Cerebellar nuclear complex (tissue), 1 donor: ENCODE measurements at places on chromosomes 4 and X.

DNA sequence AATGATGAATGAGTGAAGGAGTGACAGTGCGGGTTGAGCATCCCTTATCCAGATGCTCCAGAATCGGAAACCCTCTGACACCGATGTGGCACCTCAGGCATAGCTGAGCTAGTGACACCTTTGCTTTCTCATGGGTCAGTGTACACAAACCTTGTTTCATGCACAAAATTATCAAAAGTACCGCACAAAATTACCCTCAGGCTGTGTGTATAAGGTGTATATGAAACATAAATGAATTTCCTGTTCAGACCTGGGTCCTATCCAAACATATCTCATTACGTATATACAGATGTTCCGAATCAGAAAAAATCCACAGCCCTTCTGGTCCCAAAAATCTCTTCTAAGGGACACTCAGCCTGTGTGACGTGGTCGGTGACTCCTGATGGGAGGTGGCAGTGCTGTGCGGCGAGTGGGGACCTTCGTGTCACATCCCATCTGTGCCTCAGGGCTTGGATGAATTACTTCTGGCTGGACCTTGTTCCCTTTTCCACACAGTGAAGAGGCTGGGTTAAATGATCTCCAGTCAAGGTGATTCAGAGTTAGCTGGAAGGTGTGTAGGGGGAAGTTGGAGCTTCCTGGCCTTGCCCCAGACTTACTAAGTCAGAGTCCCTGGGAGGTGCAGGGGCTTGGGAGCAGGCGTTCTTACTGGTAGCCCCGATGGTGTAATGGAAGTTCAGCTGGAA, 18.8 kb downstream of the RGS12 start:
- DNase-seq: no peak

DNA sequence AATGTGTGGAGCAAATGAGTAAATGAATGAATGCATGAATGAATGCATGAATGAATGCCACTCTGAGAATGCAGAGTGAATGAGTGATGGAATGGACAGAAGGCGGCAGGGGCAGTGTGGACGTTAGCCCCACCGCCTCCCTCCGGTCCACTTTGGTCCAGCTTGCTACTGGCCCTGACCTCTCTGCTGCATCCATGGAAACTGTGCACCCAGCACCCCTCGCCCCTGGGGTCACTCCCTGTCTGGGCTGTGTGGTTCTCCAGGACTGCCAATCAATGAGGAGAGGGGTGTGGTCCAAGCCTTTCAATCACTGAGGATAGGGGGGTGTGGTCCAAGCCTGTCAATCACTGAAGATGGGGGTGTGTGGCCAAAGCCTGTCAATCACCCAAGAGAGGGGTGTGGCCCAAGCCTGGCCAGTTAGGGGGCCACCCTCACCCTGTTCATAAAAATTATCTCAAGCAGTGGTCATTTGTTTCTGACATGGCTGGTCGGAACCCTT, 39.2 kb upstream of the ASMTL start:
- DNase-seq: no peak

GRCh38 chrX:140163371-140164159, 198.2 kb upstream of the CXorf66 start:
- no peak for DNase-seq

DNA sequence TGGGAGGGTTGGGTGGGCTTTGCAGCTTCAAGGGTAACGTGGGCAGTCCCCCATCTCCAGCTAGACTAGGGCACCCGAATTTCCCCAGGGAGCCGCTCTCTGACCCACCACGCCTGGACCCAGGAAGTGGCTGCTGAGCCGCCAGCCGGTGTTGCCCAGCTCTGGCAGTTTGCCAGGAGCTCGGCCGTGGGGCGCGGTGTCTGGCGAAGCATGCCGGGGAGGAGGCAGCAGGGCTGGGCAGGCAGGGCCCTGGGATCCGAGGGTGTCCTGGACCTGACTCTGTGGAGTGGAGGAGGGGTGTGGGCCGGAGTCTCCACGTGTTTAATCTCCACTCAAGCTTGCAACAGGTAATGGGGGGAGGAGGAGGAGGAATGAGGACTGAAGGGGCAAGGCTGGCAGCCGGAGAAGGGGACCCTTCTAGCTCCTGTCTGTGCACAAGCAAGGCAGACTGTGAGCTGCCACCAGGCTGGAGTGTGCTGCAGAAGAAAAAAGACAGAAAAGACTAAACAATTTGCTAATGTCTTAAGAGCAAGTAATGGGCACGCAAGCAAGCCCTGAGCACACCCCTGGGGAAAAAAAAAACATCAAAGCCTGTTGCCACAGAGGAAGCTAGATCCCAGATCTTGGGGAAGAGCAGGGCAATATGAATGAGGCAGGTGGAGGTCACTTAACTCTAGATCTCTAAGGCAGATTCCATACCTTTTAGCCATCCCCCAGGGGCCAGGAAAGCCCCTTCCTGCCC, 2.4 kb downstream of the LONRF3 start:
- no peak for DNase-seq

DNA sequence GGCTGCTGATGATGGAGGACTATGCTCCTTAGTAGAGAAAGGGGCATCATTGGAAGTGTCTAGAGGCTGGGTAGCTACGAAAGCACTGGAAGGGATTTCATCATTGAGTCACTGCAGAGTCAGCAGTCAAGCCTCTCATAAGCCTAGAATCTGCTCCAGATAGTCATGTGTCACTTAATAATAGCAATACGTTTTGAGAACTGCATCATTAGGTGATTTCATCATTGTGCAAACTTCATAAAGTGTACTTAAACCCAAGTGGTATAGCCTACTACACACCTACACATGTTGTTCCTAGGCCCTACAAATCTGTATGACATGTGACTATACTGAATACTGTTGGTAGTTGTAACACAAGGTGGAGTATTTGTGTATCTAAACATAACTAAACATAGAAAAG, 165.6 kb downstream of the PTTG2 start:
- DNase-seq: no peak
